ENCODE measurements at places on chromosomes 1 and 21.

GRCh38 chr1:159945483-159946241, at the start of gene IGSF9:
Gene IGSF9, minus strand, starts transcription at chr1:159945613. Its CDS starts 2,159 bp downstream, at chr1:159943454.
- peak; percentile 58 for DNase-seq

GRCh38 chr1:52825868-52826267, 16.7 kb upstream of the ZYG11A start:
- no peak for DNase-seq

GRCh38 chr1:202254454-202255252, 61.1 kb downstream of the LGR6 start:
- no peak for DNase-seq

- DNase-seq = no peak
These were observed 24.4 kb downstream of the DIO1 start for GRCh38 chr1:53918343-53918742.

DNA sequence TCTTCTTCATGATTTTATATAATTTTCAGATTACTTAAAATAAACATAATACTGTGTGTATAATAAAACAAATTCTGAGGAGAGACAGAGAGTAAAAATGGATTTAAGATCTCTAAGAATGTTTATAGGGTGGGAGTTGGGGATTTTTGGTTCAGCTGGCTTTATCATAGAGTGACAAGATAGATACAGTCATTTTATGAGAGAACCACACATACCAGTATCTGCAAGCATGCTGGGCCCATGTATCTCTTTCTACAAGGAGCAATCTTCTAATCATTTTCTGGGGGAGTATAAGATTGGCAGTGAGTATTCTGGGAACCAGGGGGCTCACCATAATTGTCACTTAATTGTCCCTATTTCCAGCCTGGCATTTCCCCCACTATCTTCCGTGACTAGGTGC, 64.3 kb upstream of the DUSP10 start:
- DNase-seq = no peak

GRCh38 chr1:53361541-53361961, 33.7 kb upstream of the LRP8 start:
- DNase-seq = no peak

GRCh38 chr1:44810101-44810761, 1.9 kb downstream of the BTBD19 start:
- peak; percentile 74 for DNase-seq

DNA sequence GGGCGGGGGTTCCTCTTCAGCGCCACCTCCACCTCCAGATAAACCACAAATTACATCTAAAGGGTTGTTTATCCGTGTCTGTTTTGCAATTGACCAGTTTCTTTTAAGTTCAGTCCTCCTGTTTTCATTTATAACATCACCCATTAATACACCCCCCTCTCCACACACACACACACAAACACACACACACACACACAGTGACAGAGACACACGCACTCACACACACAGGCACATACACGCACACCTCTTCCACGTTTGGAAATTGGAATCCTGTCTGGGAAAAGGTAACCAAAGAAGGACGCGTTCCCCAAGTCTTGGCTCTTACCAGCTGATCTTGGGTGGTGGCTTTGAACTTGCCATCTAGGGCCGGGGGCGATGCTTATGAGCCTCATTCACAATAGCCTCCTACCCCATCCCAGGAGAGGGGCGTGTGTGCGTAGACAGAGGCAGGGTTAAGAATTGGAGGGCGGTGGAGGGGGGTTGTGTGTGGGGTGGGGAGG, 442 bp upstream of the CSMD2 start:
- DNase-seq = no peak

GRCh38 chr1:186887203-186887602, 58.5 kb downstream of the PLA2G4A start:
- DNase-seq = no peak

All from adrenal gland (tissue), 19 donors.